ENCODE measurements at places on chromosomes 4 and X. TPM values are rescaled to one million over a fixed set of nuclear protein-coding genes. Genes with fewer than 3 reads are reported as not detected.

DNA sequence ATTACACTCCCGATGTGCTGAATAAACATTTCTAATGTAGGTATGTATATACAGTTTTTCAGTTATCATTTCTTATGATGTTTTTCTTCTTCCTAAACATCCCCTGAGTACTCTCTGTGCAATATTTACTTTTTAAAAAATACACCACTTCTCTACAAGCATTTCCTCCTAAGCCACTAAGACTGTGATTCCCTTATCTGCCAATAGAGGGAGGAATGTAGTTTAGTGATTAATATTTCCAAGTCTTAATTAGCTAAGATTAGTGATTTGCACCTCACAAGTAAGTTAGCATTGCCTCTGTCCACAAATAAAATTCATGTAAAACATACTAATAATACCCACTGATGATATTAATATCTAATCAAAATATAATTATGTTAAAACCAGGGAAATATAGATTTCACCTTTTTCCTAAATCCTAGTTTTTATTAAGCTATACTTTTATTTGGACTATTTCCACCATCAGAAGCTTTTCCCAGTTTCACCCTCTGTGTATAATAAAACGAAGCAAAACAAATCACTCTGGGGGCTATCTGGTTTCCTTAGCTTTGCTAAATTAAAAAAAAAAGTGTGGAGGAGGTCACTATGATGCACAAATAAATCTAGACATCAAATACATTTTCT is 909.1 kb downstream of the FAT4 start:
- peak; percentile 31 for DNase-seq

DNA sequence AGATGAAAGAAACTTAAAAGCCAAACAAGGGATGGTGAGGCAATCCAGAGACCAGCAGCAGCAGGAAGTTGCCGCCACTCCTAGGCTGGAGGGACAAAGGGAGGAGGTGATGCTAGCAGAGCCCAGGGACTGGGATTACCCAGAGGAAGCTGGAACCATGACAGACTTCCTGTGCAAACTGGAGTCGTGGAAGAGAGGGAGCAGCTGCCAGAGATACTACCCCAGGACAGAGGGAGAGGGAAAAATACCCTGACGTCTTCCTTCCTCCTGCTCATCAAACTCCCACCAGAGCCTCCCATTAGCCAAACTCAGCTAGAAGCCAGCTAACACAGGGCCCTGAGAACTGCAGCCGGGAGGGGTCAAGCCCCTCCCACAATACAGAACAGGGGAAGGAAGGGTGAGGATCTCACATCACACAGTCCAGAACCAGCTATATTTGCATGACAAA is 101.2 kb upstream of the KLF3 start:
- peak; percentile 12 for DNase-seq

DNA sequence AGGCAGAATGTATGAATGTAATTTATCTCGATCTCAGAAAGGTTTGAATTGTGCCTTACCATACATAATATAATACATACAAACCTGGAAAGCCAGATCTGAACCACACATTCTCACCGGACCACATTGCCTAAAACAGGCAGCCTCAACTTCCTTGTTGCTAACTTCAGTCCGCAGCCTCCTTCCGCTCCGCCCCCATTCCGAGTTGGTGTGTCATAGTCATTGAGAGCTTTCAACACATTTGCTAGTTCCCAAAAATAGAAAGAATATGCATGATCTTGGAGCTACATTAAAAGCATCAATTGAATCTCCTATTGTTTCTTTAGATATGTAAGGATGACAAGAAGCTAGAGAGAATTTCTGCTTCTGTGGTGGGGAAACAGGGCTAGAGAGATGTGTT is 127.2 kb downstream of the ARHGEF9 start:
- peak; percentile 64 for DNase-seq

RRH gene
- total RNA-seq = not detected

TRO gene
- total RNA-seq = 17.1 TPM

GABRA4 gene
- not detected for total RNA-seq
